ENCODE measurements at places on chromosomes 3 and 15.

DNA sequence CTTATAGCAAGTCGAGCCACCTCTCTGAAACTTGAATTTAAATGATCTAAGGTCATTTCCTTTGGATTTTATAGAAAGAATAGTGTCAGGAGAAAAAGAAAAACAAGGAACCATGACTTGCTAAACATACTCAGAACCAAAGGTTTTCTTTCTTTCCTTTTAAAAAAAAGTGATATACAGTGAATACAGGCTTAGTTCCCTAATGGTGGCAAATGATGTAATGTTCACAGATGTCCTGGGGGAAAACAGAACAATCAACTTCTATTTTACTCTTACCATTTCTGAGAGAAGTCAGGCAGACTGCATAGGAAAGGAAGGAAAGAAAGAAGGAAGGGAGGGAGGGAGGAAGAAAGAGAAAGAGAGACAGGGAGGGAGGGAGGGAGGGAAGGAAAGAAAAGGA is 56.5 kb downstream of the ST6GAL1 start:
- DNase-seq = no peak

GRCh38 chr3:139480585-139480984 is 4.3 kb upstream of the RBP2 start:
- no peak for DNase-seq

DNA sequence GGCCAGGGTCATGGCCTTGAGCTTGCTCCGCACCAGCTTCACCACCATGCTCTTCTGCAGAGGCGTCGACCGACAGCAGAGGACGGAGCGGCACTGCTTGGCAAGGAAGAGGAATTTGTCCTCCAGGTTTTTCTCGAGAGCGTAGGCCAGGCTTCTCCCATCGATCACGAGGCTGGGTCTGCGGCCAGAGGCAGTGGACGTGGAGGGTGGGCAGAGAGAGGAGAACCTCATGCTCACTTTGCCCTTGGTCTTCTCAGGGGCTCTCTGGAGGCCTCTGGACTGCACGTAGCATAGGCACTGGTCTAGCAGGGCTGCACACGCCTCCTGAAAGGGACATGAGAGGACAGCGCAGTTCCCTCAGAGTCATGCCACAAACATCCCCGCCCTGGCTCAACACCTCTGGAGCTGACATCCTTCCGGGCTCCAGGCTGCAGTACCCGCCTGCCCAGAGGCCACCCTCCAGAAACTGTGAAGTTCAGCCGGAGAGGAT is 168.3 kb downstream of the ATP10A start:
- DNase-seq = no peak

DNA sequence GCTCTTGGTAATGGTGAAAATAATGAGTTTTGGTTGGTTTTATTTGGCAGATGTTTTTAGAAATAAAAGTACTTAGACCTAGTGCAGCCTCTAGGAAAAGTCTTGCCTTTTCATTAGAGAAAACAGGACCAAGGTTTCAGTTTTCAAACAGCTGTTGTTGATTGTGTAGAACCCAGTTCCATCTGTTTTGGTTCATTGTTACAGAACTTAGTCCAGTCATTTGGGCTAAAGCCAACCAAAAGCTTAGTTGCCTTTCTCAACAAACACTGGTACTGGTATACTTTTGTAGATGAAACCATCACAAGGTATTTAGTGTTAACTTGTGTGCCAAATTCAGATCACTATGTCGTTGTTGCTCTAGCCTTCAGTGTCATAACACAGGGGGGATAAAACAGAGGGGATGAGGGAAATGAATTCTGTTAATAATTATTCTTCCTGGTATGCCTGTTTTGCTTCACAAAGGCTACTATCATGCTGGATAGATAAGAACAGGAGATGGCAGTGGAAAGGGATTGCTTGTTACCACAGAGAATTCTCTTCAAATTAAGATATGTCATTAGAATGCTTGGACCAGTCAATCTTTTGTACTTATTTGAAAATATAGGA is 12.6 kb upstream of the APH1B start:
- DNase-seq = no peak

- DNase-seq = no peak
These were observed 849.1 kb downstream of the TUSC7 start for GRCh38 chr3:117558681-117559080.

- DNase-seq = no peak
These were observed 113.2 kb downstream of the TCF12 start for GRCh38 chr15:57031605-57032004.

DNA sequence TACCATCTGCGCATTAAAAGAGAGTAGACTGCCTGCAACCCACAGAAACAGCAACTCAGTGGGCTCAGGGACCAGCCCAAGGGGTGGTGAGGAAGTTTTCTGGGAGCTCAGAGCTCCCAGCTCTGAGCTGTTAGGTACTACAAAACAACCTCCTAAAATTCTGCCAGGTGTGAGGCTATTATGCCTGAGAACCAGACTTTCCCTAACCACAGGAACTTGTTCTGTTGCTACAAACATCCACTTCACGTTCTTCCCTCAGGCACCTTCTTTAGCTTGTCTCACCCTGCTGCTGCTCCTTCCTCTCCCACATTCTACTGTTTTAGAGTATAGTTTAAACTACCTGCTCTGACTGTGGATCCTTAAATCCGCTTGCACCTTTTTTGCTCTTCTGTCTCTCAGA is 399.4 kb downstream of the ROBO1 start:
- no peak for DNase-seq

DNA sequence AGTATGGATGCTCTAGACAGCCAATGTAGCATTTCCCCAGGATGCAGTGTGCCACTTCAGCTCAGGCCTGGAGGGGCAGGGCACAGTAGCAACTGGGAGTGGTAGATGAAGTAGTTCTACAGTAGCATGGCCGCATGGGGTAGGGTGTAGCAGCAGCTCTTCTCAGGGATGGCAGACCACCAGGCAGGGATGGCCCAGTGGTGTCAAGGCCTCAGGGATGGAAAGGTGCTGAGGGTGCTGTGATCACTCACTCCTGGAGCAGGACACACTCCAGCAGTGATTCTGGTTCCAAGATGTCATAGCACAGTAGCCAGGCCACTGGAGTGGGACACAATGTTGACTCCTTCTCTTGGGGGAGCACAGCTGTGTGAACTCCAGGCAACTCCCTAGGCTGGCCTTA is 210.9 kb upstream of the LYSMD4 start:
- no peak for DNase-seq

- DNase-seq = no peak
These were observed 51.0 kb downstream of the VGLL4 start for GRCh38 chr3:11592445-11593298.

DNA sequence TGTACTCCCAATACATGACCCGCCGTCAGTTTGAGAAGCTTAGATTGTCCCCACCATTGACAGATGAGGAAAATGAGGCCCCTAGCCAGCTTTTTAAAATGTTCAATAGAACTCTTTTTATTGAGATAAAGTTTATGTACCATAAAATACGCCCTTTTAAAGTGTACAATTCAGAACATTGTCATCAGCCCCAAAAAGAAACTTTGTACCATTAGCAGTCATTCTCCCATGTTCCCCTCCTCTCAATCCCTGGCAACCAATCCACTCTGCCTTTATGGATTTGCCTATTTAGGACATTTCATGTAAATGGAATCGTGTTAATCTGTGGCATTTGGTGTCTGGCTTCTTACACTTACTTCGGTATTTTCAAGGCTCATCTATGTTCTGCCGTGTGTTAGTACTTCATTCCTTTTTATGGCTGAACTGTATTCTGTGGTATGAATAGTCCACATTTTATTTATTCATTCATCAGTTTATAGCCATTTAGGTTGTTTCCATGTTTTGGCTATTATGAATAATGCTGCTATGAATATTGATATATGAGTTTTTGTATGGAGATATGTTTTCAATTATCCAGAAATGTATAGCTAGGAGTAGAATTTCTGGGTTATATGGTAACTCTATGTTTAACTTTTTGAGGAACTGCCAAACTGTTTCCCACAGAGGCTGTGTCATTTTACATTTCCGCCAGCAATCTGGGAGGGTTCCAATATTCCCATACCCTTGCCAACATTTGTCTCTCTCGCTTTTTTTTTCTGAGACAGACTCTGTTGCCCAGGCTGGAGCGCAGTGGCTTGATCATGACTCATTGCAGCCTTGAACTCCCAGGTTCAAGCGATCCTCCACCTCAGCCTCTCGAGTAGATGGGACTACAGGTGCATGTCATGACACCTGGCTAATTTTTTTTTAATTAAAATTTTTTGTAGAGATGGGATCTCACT is 15.3 kb upstream of the PTPN23 start:
- no peak for DNase-seq

DNA sequence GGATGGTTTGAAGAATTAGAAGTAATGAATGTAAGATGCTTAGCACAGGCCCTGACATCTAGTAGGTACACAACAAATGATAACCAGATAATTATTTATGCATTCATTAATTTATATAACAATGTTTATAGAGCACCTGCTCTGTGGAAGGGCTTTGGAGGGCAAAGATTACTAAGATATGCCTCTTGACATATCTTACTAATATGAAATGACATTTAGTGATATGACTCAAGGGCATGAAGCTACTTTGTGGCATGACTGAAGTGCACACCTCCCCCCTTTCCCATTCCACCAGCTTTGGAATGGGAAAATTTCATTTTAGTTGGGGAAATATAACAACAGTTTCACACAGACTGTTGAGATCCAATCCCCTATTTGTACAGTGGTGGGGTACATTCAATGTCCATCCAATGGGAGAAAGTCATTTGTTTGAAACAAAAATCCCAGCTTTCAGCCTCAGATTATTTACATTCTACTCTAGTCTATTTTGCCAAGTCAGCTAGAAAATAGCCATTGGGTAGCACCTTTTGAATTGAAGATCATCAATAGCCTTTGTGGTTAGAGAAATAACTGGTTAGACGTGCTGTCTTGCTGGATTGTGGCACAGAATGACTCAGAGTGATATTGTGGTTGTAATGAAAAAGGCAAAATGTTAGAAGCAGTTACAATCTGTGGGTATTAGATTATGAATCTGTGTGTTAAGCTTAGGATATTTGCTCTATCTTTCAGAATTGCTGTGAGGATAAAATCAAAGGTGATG is 72.9 kb downstream of the MOBP start:
- DNase-seq = no peak
